ENCODE measurements at places on chromosomes 7 and 10. TPM values are rescaled to one million over a fixed set of nuclear protein-coding genes. Genes with fewer than 3 reads are reported as not detected.

The CDHR3 gene
- 4.0 TPM for total RNA-seq

The ZNF365 gene
- 0.44 TPM for total RNA-seq

The NSUN6 gene
- 8.3 TPM for total RNA-seq

The TMEM213 gene
- total RNA-seq: not detected

- H3K4me3 ChIP-seq: no peak overlapping the region
- peaks cover 22% of the 10 kb centered on the region for H3K4me1 ChIP-seq
- H3K27me3 ChIP-seq: no peaks in the 10 kb centered on the region
- peaks cover 2% of the 10 kb centered on the region for H3K36me3 ChIP-seq
- no peak for DNase-seq
These were observed 181.2 kb downstream of the TWIST1 start for GRCh38 chr7:18936265-18936664.

DNA sequence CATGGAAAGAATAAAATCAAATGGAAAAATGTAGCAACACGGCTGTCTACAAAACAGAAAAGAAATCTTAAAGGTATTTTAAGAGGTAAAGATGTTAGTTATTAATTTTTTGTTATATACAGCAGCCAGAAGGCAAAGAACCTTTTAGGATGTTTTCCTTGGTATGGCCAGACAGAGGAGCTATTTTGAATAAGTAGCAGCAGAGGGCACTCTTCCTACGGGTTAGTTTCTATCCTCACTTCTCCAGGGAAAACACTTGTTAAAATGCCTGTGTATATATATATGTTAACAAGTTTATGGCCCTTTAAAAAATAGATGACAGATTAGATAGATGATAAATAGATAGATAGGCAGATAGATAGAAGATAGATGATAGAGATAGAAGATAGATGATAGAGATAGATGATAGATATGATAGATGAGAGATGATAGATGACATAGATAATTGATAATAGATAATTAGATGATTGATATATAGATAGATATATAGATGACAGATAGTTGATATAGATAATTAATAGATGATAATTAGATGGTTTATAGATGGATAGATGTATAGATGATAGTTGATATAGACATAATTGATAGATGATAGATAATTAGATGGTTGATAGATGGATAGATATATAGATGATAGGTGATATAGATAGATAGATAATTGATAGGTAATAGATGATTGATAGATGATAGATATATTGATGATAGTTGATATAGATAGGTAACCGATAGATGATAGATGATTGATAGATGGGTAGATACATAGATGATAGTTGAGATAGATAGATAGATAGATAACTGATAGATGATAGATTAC lies 57.8 kb upstream of the WIPF3 start:
- H3K27ac ChIP-seq: no peak overlapping the region
- peaks cover 45% of the 10 kb centered on the region for H3K27me3 ChIP-seq
- DNase-seq: no peak

GRCh38 chr7:148296994-148297644 lies 293.4 kb upstream of the C7orf33 start:
- no peaks in the 10 kb centered on the region for H3K36me3 ChIP-seq
- H3K4me3 ChIP-seq: no peak overlapping the region
- no peak overlapping the region for H3K27ac ChIP-seq
- DNase-seq: no peak
- H3K27me3 ChIP-seq: no peaks in the 10 kb centered on the region
- no peaks in the 10 kb centered on the region for H3K4me1 ChIP-seq

DNA sequence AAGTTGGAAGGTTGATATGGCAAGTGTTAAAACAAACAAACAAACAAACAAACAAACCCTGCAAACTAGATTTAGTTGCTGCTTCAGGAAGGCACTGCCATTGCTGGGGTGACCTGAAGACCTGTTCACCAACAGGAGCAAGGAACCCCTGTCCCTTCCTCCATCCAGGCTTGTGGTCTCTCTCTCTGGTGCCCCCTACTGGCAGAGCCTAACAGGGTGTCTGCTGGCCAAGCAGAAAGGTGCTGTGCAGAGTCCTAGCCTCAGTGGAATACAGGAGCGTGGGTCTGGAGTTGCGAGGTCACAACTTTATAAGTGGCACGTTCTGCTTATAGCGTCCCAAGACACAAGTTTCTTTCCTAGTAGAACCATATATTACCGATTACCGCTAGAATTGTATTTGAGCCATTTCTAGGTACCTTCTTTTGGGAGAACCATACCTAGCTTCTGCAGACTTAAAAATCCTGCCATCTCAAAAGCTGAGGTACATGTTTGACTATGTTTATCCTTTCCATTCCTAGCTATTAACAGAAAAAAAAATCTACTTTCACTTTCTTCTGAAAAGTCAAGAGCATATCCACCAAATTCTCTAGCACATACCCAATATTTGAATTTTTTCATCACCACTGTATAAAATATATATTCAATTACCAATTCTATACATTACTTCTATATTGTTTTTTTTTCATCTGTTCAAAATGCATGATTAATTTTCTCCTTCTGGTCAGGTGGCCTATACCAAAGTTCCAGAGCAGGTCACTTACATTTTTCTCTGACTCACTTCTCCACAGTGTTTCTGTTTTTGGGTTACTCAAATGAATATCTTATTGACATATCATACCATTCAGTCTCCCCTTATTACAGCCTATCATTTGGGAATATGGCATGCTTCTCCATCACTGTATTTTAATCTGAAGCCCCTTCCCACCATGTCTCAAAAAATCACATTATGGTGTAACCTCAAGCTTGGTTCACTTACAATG lies 29.1 kb upstream of the CALD1 start:
- H3K27ac ChIP-seq: peak overlapping the region; percentile 59
- DNase-seq: no peak
- H3K4me3 ChIP-seq: no peak overlapping the region
- H3K36me3 ChIP-seq: no peaks in the 10 kb centered on the region
- no peaks in the 10 kb centered on the region for H3K27me3 ChIP-seq

DNA sequence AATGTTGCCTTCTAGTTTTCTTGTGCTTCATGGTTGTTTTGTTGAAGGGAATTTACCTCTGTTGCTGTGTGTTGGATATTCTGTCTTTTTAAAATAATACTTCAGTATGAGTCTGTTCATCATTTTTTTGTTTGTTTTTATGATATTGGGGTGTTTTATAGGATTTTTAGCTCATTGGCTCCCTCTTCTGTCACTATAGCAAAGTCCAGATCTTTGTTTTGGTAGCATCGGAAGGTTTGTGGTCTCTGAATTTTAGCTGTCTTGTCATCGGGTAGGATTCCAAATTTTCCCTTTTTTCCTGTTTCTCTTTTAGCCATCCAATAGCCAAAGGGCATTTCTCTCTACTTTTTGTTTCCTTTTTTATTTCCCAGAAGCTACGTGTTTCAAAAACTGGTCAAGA lies 91.4 kb downstream of the EXOC4 start:
- no peaks in the 10 kb centered on the region for H3K27me3 ChIP-seq
- no peak overlapping the region for H3K4me3 ChIP-seq
- no peak for DNase-seq
- peaks cover 38% of the 10 kb centered on the region for H3K36me3 ChIP-seq

DNA sequence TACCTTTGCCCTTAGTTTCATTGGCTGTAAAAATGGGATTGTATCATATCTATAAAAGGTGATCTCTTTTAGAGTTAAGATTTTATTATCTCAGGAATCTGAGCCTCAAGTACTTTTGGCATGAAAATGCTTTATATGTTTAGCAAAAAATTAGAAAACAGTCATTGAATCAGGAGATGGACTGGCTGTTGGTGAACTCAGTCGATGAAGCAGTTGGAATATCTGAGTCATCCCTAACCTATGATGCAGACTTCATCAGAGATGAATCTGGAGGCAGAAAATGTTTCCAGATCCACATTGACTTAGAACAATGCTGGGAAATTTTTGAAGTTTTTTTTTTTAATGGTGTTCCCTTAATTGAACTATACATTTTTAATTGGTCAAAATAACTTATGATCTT lies 228.5 kb downstream of the SLC25A13 start:
- H3K27me3 ChIP-seq: no peaks in the 10 kb centered on the region
- peak overlapping the region; percentile 82 for H3K27ac ChIP-seq
- peaks cover 19% of the 10 kb centered on the region for H3K4me1 ChIP-seq
- H3K36me3 ChIP-seq: peaks cover 23% of the 10 kb centered on the region
- DNase-seq: no peak

- no peak for DNase-seq
- H3K36me3 ChIP-seq: no peaks in the 10 kb centered on the region
- H3K4me1 ChIP-seq: peaks cover 12% of the 10 kb centered on the region
- no peak overlapping the region for H3K4me3 ChIP-seq
These were observed 43.7 kb downstream of the ALOX5 start for GRCh38 chr10:45417746-45418145.

DNA sequence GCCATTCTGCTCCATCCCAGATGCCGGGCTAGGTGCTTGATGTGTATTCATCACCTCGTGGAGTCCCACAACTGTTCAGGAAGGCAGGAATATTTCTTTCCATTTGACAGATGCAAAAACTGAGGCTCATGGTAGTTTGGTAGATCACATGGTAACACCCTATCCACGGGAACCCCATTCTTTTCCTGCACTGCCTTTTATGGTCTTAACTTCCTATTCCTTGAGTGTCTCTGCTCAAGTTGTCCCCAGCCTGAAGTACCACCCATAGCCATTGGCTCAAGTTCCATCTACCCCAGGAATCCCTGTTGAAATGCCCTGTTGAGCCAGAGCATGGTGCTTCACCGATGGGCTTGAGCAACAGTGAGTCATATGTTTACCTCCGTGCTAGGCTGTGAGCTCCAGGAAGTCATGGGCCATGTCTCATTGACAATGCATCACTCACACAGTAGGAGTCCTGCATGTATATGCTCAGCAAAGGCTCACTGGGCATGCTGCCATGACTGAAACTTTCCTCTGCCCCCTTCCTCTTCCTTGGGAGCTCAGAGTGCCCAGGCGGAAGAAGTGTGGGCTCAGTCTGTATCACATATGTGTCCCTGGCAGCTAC lies 71.7 kb upstream of the ADAM12 start:
- peaks cover 24% of the 10 kb centered on the region for H3K4me1 ChIP-seq
- H3K36me3 ChIP-seq: no peaks in the 10 kb centered on the region
- no peak overlapping the region for H3K4me3 ChIP-seq
- peak overlapping the region; percentile 38 for H3K27ac ChIP-seq
- no peaks in the 10 kb centered on the region for H3K27me3 ChIP-seq
- peak; percentile 81 for DNase-seq

DNA sequence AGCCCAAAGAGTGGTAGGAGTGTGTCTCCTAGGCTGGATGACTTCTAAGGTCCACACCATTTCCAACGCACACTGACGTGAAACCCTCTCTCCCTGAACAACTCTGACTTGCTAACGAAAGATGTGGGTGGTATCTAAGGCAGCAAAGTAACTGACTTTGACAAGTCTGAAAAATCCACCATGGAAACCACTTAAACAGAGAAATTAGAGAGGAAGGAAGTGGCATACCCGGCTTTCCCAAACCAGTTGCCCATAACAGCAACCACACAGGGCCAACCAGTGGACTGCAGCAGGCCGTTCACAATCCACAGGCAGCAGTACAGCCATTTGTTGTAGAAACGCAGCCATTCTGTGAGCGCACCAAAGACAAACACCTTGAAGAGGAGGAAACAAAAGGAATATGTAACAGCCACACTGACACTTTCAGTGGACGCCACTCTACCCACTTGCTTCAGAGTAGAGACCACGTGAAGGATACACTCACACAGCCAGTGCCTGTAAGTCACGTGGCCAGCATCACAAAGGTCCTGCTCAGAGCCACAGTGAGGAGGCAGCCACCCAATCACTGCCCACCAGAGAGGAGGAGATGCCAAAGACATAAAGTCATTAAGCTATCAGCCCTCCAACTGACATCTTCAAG lies 39.8 kb downstream of the SLC37A3 start:
- H3K27me3 ChIP-seq: no peaks in the 10 kb centered on the region
- H3K36me3 ChIP-seq: peaks cover 47% of the 10 kb centered on the region
- H3K4me1 ChIP-seq: no peaks in the 10 kb centered on the region
- H3K27ac ChIP-seq: no peak overlapping the region

- peaks cover 10% of the 10 kb centered on the region for H3K36me3 ChIP-seq
- H3K4me1 ChIP-seq: peaks cover 16% of the 10 kb centered on the region
- H3K27ac ChIP-seq: peak overlapping the region; percentile 63
- peaks cover 3% of the 10 kb centered on the region for H3K27me3 ChIP-seq
- DNase-seq: no peak
- peak overlapping the region; percentile 84 for H3K4me3 ChIP-seq
These were observed 864 bp downstream of the PSTK start for GRCh38 chr10:122981066-122981464.

DNA sequence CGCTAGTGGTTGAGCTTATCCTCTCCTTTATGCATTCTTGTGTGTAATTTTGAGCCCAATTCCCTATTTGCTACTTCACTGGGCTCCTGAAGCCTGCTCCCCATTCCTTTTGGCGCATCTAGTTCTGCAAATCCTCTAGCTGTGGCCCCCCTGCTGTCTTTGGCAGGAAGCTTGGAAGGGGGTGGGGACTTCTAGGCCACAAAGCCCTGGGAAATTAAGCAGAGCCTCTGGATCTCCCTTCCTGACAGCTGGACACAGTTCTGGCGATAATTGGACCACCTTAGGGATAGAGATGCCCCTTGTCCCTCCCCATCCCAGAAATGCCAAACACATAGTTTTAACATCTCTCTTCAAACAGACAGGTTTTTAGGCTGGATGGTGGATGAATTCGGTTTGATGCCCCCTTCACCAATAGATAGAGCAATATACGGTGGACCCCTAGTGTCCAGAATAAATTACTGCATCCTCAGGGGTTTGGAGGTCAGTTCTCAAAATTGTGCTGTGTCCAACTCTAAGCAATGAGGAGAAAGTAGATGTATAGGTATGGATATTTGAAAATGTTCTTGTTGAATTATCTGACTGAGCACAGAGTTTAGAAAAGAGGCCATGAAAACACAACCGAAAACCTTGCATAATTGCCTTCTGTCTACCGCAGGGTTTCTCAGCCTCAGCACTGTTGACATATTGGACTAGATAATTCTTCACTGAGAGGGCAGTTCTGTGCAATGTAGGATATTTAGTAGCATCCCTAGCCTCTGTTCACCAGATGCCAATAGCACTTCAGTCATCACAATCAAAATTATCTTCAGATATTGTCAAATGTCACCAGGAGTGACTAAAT lies 75.5 kb downstream of the PAPSS2 start:
- peak overlapping the region; percentile 41 for H3K4me3 ChIP-seq
- H3K4me1 ChIP-seq: peaks cover 12% of the 10 kb centered on the region
- no peaks in the 10 kb centered on the region for H3K27me3 ChIP-seq
- no peak for DNase-seq
- peaks cover 2% of the 10 kb centered on the region for H3K36me3 ChIP-seq

- DNase-seq: peak; percentile 97
- peak overlapping the region; percentile 96 for H3K27ac ChIP-seq
- H3K4me1 ChIP-seq: peaks cover 12% of the 10 kb centered on the region
- H3K36me3 ChIP-seq: no peaks in the 10 kb centered on the region
- H3K4me3 ChIP-seq: peak overlapping the region; percentile 93
These were observed 11.5 kb upstream of the DNAJC12 start for GRCh38 chr10:67849331-67850011.

DNA sequence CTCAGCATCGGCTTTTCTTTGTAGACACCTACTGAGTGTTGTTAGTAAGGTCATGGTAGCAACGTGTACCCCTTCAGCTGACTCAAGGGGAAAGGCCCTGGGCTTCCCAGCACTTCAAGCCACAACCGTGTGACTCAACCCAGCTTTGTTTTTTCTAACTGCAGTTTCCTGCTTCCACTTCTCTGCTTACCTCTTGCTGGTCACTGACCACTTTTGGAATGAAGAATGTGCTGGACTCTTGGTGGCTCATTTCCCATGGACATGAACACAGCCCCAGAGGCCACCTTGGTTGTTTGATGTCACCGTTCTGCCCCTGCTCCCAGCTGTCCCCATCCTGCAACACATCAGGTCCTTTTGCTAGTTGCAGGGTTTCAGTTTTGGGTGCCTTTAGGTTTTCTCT lies 69.5 kb upstream of the ZNF438 start:
- H3K27me3 ChIP-seq: no peaks in the 10 kb centered on the region
- H3K4me3 ChIP-seq: no peak overlapping the region
- no peak for DNase-seq
- peaks cover 35% of the 10 kb centered on the region for H3K4me1 ChIP-seq
- peak overlapping the region; percentile 44 for H3K27ac ChIP-seq
- no peaks in the 10 kb centered on the region for H3K36me3 ChIP-seq

Measured in osteocyte (in vitro differentiated cells).